NCI-H345 (cell line): ENCODE measurements at places on chromosomes 7 and 10.

DNA sequence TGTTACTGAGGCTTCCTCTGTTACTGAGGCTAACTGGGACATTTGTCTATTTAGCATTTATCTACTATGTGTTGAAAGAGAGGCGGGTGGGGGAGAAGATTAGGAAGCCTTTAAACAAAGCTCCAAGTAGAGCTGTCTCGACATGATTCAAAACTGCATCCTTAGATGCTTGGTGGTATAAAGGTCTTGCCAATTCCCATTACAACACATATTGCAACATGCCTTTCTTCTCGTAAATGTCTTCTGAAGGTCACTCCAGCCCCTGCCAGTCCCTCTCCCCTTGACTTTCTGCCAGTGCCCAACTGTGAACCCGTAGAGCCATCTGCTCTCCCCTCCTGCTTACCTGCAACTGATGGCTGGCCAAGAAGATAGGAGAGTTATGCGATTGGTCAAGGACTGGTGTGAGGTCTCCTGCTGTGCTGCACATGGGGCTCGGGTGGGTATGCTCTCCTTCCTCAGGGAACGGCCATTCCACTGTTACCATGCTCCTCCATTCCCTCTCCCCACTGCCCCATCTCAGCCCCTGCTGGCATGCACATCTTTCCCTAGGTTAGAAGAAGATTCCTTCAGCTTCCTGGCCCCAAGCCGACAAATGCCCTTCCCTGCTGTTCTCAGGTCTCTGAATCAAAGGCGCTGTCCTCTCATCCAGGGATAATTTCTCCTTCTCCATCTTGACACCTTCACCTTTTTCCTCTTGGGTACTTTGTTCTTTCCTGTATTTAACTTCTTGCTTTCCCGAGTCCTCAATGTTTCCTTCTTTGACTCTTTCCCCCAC is 43.6 kb upstream of the ZNF32 start:
- DNase-seq: no peak

- no peak for DNase-seq
Observed at GRCh38 chr7:44791278-44792219, 4.9 kb upstream of the PPIA start.

- no peak for DNase-seq
Observed at GRCh38 chr7:66143876-66144332, 29.3 kb downstream of the CRCP start.

DNA sequence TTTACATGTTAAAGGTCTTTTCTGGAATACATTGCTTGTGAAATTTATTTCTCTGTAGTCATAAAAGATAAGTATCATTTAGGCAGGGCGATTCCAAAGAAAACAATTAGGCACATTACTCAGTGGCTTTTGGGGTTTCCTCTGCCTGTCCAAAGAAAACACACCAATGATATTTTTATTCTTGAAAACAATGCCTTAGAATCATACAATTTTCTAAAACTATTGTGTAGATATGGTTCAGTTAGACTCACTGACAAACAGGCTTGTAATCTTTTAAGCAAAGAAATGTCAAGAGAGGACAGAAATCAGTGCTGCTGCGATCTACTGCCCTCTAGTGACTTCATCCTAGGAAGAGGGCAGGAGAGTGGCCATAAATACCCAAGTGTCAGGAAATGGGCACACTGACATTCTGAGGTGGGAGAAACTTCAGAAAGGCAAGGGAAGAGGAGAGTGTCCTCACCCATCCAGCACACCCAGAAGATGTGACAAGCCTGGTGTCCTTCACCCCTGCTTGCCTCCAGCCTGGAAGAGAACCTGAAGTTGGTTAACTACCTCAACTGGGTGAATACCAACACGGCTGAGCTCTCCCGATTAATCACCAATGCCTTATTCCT is 120.5 kb downstream of the GALNT11 start:
- DNase-seq: peak; percentile 15

- no peak for DNase-seq
Observed at GRCh38 chr7:86760236-86760635, 116.5 kb downstream of the GRM3 start.
